Upper lobe of left lung (tissue), 6 donors: ENCODE measurements at places on chromosomes 13 and 19.

GRCh38 chr19:31671411-31672035 lies 322.3 kb upstream of the TSHZ3 start:
- DNase-seq, result no peak

GRCh38 chr19:45660636-45661035 lies 7.4 kb upstream of the GIPR start:
- no peak for DNase-seq

DNA sequence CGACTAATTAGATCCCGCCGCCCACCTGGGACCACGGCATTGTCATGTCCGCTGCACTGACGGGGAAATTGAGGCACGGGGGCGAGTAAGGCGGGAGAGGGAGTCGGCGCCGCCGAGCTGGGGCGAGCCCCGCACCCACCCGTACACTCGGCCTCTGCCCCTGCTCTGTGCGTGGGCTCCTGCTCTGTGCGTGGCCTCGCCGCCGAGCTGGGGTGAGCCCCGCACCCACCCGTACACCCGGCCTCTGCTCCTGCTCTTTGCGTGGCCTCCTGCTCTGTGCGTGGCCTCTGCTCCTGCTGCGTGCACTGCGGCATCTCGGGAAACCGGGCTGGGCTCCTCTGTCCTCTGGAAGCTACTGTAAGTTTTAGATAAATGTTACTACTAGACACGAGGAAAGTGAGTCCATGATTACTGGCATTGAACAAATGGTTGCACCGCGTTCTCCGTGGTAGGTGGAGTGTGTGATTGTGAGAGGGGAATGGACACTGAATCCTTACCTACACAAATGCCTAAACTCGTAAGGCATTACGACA lies 826 bp upstream of the C1QTNF9 start:
- DNase-seq, result peak; percentile 80

DNA sequence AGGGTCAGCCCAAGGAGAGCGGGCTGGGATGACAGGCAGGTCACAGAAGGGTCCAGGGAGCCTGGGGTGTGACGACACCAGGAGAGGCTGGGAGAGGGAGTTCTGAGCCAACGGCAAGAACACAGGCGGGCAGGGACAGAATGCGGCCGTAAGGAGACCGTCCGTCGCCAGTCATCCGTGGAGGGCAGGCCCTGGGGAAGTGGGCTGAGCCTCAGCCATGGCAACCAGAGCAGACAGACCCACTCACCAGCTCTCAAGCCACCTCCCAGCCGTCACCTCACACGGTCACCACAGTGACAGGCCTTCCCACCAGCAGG lies 3.7 kb upstream of the TMEM86B start:
- no peak for DNase-seq

DNA sequence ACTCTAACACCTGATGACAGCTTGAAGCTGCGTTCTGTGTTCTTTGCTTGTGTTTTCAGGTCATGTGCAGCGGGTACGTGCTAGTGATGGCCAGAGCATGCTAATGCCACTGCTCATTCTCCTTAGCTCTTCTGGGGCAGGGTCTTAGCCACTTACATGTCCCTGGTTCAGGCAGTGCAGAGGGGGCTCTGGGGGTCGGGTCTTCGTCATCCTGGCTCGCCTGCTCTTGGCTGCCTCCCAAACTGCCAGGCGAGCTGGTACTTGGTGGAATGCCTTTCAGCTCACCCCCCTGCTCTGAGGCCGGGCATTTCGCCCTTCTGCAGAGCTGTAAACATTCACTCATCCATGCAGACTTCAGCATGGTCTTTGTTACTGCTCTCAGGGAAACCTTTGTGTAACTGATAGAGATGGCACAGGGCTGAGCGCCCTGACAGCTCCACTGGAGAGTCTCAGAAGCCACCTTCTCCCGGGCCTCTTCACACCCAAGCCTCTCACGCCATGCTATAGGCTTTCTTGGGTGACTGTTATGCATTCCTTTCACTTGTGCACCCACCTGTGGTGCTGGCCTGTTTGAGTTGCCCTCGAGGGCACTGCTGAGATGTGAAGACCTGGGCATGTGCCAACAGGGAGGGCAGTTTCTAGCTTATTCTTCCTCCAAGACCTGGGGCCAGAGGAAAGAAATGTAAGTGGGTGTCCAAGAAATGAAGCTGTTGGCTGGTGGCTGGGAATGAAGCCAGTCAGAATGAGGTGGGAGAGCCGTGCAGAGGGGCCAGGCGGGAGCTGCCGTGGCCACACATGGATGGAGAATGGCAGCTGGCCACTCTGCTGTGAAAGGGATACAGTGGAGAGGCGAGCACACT lies 24.4 kb downstream of the FAM124A start:
- DNase-seq, result no peak

DNA sequence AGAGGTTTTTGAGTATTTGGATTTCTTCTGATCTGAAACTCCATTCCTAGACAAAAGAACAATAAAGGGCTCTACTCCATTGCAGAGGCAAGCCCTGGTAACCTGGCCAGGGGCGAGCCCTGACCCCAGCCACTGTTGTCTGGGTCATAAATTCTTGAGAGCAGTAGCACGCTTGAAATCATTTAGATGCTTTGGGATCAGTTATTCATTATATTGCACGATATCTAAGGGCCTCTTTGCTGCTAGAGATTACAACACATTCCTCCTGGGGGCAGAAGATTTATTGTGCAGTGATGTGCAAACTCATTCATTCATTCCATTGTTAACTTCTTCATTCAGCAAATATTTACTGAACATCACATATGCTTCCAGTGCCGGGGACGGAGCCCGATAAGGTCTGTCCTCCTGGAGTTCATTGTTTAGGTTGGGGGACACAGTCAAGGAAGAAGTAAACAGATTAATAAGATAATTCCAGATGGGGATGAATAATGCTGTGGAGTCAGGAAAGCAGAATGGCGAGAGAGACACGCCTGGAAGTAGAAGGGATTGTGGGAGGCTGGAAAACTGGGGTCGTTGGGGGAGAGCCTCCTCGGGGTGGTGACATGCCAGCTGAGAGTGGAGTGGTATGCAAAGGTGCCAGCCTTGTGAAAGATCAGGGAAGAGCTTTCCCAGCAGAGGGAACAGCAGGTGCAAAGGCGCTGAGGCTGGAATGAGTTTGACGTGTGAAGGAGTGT lies 34.9 kb downstream of the SIPA1L3 start:
- DNase-seq, result no peak

DNA sequence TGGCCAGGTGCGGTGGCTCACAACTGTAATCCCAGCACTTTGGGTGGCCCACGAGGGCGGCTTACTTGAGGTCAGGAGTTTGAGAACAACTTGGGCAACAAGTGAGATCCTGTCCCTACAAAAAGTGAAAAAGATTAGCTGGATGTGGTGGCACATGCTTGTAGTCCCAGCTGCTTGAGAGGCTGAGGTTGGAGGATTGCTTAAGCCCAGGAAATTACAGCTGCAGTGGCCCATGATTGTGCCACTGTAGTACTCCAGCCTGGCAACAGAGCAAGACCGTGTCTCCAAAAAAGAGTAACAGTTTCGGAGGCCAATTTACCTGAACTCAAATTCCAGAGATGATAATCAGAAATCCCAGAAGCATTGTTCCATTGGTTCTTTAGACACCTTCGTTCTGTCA lies 4.4 kb downstream of the ZNF473 start:
- DNase-seq, result no peak

DNA sequence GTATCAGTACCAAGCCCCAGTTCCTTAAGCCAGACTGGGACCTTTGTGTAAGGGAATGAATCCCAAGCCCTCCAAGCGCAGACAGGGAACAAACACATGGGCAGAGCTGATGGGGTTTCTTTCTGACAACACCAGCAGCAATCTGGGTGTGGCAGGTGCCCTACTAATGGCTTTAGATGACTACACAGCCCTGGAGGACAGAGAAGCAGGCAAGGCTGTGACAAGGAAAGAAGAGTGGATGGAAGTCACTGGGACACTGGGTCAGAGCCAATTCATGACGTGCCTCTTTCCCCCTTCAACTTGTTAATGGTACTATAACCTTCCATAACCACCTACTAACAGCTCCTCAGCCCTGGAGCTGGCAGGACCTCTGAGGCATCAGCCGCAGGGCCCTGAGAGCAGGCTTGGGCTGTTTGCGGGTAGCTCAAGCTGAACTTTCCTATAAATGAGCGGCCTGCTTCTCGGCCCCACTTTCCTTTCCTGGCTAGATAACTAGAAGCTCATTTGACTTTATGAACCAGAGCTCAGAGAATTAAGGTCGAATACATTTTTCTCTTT lies 38.9 kb downstream of the RASL11A start:
- peak; percentile 34 for DNase-seq

- no peak for DNase-seq
Observed at GRCh38 chr19:45947926-45948325, 25.7 kb downstream of the NOVA2 start.

- peak; percentile 63 for DNase-seq
Observed at GRCh38 chr19:23075031-23075733, 41.6 kb upstream of the ZNF730 start.

- DNase-seq, result no peak
Observed at GRCh38 chr13:29525757-29526156, 69.7 kb downstream of the SLC7A1 start.

GRCh38 chr13:98997011-98997730 lies 19.3 kb upstream of the DOCK9 start:
- no peak for DNase-seq

GRCh38 chr19:3589439-3589838 lies 4.2 kb downstream of the GIPC3 start:
- no peak for DNase-seq
